ENCODE measurements at places on chromosomes 3 and 15.

GRCh38 chr15:79702621-79703020 lies 194.2 kb downstream of the MTHFS start:
- no peak for DNase-seq

GRCh38 chr3:64718976-64719375 lies 31.2 kb upstream of the ADAMTS9 start:
- DNase-seq, result no peak

- no peak for DNase-seq
These were observed 81.6 kb downstream of the SOX14 start for GRCh38 chr3:137845666-137846065.

- no peak for DNase-seq
These were observed 2.2 kb downstream of the AADAC start for GRCh38 chr3:151816091-151816604.

Measured in heart right ventricle (tissue), 16 donors.